ENCODE measurements at places on chromosomes 2 and 18.
A peak's percentile ranks its signal among the peaks of the same experiment; 100 is the strongest.

- no peak for DNase-seq
These were observed 58.9 kb upstream of the ARL4C start for GRCh38 chr2:234555616-234556249.

DNA sequence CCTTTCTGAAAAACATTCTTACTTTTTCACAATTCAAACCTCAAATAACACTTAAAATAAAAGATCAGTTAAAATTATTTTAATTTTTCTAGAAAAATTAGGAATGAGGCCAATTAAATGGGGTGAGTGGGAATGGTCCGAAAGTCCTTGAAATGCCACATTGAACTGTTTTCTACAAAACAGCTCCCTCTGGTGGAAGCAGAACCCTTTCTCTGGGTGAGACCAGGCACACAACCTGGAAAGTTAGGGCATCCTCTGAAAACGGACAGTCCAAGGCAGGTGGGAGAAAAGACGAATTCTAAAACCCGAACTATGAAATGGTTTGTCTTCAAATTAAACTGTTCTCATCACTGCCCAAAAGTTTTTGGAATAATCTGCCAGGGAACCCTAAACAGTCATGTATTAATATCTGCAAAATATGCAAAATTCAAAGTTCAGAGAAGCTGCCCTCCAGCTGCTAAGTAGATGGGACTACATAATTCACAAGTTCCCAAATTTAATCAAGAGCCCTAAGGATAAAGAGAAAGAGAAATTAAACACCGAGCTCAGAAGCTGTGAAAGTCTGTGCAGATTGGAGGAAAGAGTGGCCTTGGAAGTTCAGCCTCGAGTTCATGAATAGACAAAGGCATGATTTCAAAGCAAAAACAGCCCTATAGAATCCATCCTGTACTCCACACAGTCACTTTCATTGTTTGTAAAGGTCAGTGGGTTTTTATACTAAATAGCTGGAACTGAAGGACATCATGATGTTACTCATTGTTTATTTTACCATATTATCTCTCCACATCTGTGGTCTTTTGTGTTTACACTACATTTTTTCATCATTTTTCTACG is 108.3 kb downstream of the PIEZO2 start:
- DNase-seq: no peak

GRCh38 chr18:80119111-80119510 is 10.0 kb downstream of the ADNP2 start:
- no peak for DNase-seq

- no peak for DNase-seq
These were observed 65.0 kb downstream of the CYP1B1 start for GRCh38 chr2:38010995-38011394.

DNA sequence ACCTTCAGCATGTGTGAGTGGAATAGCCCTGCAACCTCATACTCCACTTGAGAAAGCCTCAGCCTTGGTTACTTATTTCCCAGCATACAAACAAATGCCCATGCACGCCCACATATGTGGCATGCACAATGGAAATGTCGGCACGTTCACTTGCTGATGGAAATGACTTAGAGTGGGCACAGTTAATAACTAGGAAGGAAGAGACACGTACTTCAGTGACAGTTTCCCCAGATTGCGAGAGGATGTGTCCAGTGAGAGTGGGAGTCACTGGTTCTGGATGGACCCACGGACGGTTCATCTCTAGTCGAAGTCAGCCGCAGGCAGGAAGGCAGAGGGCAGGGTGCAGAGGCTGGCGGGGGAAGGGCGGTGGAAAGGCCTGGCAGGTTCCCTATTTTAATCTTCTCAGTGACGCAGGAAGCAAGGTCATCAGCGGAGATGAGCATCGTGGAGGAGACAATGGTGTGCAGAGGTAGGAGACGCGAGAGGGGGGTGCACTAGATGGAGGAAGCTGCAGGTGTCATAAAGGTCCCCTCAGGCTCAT is 350.7 kb upstream of the MYT1L start:
- no peak for DNase-seq

- DNase-seq: no peak
These were observed 601.1 kb upstream of the NRXN1 start for GRCh38 chr2:51633073-51633472.

- no peak for DNase-seq
These were observed 4.3 kb downstream of the COLEC11 start for GRCh38 chr2:3598912-3599854.

GRCh38 chr2:144049137-144049536 is 470.8 kb downstream of the ZEB2 start:
- no peak for DNase-seq

DNA sequence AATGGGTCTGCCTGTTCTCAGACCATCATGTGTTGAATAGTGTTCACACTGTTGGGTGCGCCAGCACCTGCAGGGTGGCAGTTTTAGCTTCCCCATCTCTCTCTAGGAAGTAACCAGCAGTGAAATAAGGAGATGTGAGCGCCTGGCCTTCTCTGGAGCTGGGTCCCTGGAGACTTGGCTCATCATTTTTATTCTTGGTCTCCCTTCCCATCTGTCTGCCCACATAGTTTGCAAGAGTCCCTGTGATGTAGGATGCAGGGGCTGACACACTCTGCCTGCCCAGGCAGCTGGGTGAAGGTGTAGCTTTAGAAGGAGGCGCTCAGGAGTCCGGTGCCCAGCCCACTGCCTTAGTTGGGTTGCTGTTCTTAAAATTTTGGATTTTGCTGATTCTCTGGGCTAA is 172.2 kb downstream of the LDLRAD4 start:
- no peak for DNase-seq

DNA sequence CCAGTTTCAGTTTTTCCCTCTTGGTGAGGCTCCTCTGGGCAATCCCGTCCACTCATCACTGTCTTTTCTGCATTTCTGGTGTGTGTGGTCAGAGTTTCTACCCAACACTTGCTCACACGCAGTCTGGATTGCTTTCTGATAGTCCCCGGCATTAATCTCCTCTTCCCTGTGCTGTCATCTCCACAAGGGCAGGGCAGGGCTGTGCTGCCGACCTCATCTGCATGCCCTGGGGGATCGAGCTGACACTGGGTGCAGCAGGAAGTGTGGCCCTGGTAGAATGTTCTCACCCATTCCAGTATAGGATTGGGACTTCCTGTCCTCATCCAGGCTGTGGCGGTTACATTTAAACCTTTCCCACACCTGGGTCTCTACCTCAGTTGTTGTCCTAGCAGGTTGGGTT is 80.0 kb upstream of the FAM136A start:
- no peak for DNase-seq

- no peak for DNase-seq
These were observed 105.8 kb upstream of the SPOPL start for GRCh38 chr2:138395565-138396306.

- no peak for DNase-seq
These were observed 11.0 kb downstream of the CRIM1 start for GRCh38 chr2:36366491-36367120.

- peak; percentile 10 for DNase-seq
These were observed 334.3 kb upstream of the VWC2L start for GRCh38 chr2:214076527-214076926.

DNA sequence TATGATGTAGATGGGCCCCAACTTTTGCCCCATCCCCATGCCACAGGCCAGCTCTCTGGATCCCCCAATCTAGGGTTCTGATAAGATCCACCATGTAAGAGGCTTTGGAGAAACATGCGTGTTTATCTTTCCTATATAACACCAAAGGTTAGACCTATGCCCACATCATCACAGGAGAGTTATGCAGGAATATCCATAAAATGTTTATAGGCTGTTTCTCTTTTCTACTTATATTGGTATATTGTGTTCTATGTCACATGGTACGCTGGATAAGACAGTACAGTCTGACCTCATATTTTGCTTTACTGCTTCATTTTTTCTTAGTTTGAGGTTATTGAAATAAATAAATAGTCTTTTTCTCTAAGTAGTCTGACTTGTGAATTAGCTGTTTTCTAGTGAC is 1013.9 kb upstream of the GYPC start:
- DNase-seq: no peak

GRCh38 chr18:7038330-7038851 is 79.2 kb downstream of the LAMA1 start:
- peak; percentile 96 for DNase-seq

DNA sequence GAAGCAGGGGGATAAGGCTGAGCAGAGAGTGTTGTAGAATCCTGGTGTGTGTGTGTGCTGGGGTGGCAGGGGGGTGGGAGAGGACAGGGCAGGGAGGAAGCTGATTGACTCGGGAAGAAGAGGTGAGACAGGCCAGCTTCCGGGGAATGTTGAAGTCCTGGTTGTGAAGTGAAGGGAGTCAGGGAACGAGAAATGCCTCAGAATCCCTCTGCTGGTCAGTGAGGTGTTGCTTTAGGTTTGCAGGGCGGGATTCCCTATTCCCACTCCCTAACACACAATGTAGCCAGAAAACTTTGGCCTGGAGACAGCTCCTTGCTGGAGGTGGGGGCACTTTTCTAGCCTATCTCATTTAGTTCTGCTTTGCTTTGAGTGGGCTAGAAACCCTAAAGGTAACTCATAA is 265.1 kb downstream of the HAUS1 start:
- no peak for DNase-seq

DNA sequence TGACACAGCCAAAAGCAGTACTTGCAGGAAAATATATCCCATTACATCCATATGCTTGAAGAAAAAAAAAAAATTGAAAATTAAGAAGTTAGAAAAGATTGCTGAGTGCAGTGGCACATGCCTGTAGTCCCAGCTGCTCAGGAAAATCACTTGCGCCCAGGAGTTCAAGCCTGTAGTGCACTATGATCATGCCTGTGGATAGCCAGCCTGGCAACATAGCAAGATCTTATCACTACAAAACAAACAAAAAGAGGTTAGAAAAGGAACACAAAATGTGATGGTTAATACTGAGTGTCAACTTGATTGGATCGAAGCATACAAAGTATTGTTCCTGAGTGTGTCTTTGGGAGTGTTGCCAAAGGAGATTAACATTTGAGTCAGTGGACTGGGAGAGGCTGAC is 361.9 kb downstream of the NYAP2 start:
- no peak for DNase-seq

DNA sequence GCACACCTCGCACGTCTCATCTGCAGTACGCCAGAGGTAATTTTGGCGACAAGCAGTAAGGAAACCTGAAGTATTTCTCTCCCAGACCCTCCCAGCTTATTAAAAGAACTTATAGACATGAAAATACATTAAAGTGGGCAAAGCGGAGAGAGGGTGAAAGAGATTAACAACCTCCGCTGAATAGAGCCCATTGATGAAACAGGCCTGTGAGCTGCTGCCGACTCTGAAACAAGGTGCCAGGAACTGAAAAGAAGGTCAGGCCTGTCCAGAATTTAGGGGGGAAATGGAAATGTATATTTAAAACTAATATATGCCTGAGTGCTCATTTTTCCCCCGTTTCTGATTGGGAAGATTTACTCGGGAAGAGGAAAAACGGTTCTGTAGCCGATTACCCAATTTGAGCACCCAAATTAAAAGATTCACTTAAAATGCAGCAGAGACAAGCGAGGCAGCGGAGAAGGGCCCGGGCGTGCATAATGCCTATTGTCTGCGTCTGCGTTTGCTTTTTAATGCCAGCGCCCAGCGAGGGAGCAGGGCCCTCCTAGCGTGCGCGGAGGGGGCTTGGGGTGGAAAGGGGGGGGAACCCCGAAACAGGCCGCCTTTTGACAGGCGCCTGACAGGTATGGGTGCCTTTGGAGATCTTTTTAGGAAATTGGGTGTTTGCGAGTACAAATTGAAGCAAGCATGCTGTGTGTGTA is 316.2 kb downstream of the GBX2 start:
- no peak for DNase-seq

Data from AG04449 (cell line).